ENCODE measurements at places on chromosomes 11 and 22.

GRCh38 chr11:77207618-77208313, 79.7 kb downstream of the MYO7A start:
- no peak for DNase-seq

DNA sequence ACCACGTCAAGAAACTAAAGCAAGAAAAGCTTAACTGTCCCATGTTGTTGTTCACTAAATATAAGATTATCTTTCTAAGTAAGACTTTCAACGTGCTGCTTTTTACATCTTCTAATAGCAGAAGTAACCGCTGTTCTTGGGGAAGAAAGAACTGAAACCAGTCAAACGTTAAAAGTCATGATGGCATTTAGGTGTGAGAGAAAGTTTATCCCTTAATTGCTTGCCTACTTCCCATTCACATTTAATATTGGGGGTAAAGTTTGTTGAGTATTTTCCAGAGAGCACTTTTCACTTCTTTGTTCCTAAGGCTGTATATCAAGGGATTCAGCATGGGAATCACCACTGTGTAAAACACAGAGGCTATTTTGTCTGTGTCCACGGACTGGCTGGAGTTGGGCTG, 970 bp downstream of the OR5B21 start:
- DNase-seq = no peak

GRCh38 chr11:35197292-35197691, 58.3 kb downstream of the CD44 start:
- no peak for DNase-seq

DNA sequence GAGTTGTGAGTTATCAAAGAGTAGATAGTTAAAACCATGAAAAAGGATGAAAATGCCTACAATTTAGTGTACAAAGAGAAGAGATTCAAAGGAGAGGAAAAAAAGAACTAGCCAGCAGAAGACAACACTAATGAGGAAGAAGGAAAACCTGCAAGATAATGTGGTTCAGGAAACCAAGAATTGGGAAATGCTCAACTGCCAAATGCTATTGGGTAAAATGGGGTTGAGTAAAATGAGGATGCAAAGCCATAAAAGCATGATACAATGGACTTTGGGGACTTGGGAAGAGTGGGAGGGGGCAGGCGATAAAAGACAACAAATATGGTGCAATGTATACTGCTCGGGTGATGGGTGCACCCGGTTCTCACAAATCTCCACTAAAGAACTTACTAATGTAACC, 7.6 kb upstream of the OR52K2 start:
- no peak for DNase-seq

- no peak for DNase-seq
Observed at GRCh38 chr11:20060647-20061205, 99.5 kb downstream of the DBX1 start.

DNA sequence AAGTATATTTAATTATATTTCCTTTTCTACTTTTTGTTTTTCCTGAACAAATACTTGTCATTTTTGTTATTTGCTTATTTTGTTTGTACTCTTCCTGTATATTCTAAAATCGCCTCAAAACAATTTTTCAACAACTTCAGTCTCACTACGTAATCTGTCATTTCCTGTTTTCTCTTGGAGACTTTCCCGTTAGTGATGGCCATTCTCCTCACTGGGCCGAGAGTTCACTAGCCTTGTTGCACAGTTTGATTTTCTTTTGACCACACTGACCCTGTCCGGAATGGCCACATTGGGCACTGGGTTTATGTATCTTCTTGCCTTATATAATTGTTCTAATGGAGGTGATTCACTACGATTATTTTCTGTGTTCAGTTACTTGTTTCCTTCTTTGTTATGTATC, 726.1 kb downstream of the FAM181B start:
- DNase-seq = no peak

GRCh38 chr11:34148504-34149165, 43.2 kb downstream of the NAT10 start:
- DNase-seq = no peak

GRCh38 chr11:22461626-22462025, 123.4 kb downstream of the SLC17A6 start:
- DNase-seq = no peak

GRCh38 chr22:23904573-23905254, 10.5 kb downstream of the MIF start:
- DNase-seq = no peak

DNA sequence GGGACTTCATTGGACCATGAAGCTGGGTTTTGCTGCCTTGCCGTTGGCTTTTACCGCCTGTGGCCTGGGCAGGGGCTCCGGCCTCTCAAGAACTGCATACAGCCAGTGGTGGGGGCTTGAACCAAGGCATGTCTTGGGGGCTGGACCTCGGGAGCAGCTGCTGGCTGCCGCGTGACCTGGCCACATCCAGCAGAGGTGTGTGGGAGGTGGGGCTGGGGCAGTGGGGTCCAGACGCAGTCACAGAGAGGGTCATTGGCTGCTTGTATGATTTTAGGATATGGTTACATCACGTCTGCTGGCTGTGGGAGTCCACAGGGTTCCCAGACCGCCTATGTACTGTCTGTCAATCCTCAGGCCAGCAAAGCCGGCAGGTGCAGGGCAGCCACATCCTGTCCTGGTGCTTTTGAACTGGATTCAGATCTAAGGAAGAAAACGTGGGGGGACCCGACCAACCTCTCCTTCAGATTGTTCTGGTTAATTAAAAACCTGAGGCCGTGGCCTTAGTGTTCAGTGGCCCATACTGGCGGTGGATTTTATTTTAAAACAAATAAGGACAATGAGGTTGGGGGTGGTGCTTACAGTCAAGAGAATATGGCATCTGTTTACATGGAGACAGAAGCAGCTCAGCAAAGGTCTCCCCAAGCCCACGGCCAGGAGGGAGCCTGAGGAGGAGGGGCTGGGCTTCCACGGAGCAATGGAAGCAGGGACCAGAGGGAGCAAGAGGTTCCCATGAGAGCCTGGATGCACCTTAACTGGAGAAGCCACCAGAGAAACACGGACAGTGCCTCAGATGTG, 426.0 kb downstream of the TBC1D22A start:
- DNase-seq = no peak

- DNase-seq = no peak
Observed at GRCh38 chr11:35420371-35420770, 1.0 kb upstream of the SLC1A2 start.

GRCh38 chr11:45643598-45644260, 21.7 kb downstream of the CHST1 start:
- peak; percentile 40 for DNase-seq

DNA sequence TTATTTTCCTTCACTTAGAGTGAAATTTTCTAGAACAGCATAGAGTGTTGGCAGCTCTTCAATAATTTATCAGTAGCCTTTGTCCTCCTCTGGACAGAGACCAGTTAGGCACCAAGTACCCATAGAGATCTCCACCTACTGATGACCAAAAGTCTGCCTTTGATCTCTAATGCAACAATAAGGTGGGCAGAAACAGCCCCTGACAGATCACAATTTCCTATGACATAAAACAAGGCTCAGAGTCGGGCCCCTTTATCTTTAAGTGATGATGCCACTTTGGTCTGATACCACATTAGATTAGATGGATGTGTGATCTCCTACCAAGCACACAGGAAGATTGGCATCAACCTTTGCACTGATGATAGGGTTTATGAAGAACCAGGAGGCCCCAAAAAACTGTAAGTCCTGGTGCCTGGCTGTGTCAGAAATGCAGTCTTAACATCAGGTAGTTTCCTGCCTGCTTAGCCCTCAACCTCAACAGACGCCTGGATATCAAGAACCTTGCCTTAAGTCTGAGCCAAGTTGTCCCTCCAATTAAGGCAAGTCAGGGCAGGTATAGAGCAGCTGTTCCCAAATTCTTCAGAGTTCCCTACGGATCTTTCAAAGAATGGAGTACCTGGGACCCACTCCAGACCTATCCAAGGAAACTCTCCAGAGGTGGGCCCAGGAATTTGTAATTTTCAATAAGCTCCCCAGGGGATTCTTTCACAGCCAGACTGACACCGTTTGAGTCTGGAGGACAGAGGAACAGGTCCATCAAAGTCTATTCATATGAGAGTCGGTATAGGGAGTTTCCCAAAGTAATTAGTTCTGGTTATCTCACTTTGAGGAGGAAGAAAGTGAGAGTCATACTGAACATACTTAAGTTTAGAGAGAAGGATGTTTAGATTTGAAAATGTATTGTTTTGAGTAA, 30.6 kb upstream of the TMPRSS4 start:
- peak; percentile 57 for DNase-seq

DNA sequence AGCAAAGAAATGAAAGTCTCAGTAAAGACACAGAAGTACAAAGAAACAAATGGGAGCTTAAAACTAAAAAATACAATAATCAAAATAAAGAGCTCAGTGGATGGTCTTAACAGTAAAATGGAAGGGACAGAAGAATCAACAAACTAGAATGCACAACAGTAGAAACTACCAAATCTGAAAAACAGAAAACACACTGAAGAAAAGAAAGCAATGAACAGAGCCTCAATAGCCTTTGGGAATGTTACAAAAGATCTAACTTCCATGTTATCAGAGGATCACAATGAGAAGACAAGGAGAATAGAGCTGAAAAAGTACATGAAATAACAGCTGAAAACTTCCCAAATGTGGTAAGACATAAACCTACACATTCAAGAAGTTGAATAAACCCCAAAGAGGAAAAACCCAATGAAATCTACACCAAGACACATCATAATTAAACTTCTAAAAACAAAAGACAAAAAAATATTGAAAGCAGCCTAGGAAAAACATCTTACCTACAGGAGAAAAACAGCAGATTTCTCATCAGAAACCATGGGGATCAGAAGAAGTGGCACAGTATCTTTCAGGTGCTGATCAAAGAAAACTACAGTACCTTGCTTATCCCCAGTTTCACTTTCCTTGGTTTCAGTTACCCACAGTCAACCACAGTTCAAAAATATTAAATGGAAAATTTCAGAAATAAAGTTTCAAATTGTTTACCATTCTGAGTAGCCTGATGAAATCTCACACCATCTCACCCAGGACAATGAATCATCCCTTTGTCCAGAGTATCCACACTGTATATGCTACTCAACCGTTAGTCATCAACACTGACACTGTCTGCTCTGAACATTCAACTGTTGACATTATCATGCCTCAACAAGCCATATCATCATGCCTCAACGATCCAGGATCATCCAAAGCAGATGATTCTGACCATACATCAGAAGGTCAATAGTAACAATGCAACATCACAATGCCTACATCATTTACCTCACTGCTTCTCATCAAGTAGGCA, 22.2 kb downstream of the RRAS2 start:
- peak; percentile 47 for DNase-seq

- no peak for DNase-seq
Observed at GRCh38 chr22:44613196-44613595, 88.8 kb upstream of the PRR5 start.

- DNase-seq = no peak
Observed at GRCh38 chr11:123308077-123308476, 113.0 kb upstream of the CLMP start.

DNA sequence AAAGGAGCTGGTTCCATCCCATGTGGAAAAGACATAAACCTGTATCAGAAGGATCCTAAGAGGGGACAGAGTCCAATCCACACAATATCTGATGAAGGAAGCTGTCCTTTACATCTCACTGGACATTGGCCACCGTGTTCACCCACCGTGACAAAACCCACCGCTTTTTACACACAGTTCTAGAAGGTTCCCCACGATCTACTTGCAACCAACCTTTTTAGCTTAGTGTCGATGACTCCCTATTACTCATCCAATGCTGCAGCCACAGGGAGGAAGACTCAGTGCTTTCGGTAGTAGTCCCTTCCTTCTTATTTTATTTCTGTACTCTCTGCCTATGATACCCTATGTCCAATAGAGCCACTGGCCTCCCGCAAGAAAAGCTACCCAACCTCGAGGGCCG, 65.4 kb downstream of the MAPK1 start:
- DNase-seq = no peak

DNA sequence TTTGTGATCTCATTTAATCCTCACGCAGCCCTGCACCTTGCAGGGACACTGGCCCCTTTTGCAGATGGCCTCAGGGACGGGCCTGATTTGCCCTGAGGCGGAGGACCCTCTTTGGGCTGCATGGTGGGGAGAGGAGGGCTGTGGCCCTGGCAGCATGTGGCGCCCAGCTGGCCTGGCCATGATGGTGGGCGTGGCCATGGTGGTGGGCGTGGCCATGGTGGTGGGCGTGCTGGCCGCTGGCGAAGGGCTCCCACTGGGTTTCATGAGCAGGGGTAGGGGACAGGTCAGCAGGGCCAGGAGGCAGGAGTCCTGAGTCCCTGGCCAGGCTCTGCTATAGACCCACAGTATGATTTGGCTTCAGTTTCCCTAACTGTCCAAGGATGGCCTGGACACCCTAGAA, 13.1 kb downstream of the WNT11 start:
- DNase-seq = no peak

GRCh38 chr11:14075118-14076078, 112.9 kb downstream of the SPON1 start:
- DNase-seq = peak; percentile 85

DNA sequence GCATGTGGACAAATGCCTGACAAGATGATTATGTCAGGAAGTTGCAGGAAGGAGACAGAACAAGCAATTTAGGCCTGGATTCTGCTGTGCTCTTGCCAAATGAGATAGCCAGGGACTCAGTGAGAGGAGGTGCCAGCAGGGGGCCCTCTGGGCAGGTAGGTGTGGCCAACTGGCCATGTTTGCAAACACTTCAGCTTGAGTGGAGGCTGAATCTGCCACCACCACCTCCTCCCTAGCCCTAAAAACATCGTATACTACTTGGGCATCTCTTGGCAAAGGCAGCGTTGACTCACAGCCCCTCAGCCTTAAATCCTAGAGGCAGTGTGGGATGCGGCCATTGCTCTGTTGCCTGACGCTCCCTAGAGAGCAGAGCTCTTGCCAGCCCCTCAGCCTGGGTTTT, 95.1 kb upstream of the PLET1 start:
- no peak for DNase-seq

DNA sequence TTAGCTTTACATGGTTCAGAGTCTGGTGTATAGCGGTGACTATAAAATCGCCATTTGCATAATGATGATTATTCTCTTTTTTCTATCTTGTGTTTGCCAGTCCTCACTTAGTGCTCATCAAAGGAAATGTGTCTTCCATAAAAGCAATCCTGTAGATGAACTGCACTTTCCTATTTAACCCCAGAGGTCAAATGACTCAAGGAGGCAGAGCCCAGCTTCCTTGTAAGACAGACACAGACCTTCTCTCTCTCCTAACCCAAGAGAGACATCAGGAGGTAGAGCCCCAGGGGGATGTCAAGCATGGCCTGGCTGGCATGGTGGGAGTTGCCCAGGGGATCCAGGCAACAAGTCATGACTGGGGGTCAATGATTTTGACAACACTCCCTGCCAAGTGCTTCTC, 46.9 kb upstream of the CRTAM start:
- no peak for DNase-seq

- no peak for DNase-seq
Observed at GRCh38 chr22:26979294-26979693, 321.9 kb downstream of the MIAT start.

DNA sequence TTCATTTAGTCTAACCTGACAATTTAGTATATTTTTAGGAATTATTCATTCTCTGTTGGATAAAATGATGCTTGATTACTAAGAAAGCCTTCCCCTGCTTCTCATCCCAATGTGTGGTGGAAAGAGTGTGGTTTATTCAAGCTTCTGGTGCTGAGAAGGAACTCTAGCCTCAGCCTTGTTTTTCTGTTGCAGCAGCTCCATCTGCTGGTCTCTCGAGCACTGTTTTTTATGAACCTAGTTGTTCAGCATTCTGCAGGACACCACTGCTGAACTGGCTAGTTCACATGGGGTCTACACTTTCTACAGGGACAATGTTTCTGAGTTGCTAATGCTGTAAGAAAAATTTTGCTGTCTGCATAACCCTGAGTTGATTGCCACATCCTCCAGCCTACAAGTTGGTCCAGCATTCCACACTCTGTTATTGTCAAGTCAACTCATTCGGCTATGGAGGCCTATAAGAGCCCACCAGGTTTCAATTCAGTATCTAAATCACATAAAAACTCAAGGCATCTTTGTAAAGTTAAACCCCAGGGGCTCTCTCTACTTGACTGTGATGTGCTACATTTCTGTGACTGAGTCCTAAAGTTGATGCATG, 14.3 kb downstream of the OR2AG2 start:
- DNase-seq = peak; percentile 72
